ENCODE measurements at places on chromosomes 7 and 10.

DNA sequence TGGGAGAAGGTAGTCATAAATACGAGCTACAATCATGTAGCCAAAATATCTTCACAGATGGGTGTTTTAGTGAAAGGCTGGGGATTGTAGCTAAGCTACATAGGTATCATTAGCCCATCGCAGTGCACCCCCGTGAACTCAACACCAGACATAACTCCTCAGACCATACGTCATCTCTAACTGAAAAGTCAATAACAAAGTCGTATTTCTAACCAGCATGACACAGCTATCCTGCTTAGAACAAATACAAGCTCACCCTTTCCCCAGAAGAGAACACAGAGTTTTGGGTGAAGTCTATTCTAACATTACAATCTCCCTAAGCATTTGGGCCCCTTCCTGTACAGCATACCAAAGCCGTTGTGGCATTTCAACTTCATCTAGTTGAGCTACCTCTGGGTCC lies 636.6 kb upstream of the DPP6 start:
- DNase-seq, result no peak

- DNase-seq, result no peak
These were observed 106.2 kb downstream of the ABCC2 start for GRCh38 chr10:99888622-99889021.

- no peak for DNase-seq
These were observed 16.3 kb upstream of the TSPAN15 start for GRCh38 chr10:69434926-69435325.

GRCh38 chr7:8178353-8178752 lies 83.6 kb downstream of the ICA1 start:
- no peak for DNase-seq

DNA sequence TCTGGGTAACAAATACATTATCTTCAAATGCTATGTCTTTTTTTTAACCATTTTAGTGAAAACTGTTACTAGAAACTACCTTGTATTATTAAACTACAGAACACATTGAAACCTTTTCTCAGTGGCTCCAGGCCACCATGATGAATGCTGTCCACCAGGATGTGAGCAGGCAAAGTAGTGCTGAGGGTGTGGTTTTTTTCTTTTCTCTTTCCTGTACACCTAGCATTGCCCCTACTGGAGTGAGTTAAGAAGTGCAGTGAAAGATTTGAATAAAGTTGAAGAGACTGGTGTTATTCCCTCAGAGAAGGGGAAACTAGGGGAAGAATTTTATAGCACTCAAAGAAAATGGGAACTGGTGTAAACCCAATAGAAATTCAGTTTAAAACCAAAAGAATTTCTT lies 120.0 kb upstream of the SAMD8 start:
- no peak for DNase-seq

GRCh38 chr10:116873134-116873533 lies 23.8 kb downstream of the ENO4 start:
- DNase-seq, result no peak

GRCh38 chr7:121369462-121369861 lies 26.6 kb downstream of the FAM3C start:
- no peak for DNase-seq

DNA sequence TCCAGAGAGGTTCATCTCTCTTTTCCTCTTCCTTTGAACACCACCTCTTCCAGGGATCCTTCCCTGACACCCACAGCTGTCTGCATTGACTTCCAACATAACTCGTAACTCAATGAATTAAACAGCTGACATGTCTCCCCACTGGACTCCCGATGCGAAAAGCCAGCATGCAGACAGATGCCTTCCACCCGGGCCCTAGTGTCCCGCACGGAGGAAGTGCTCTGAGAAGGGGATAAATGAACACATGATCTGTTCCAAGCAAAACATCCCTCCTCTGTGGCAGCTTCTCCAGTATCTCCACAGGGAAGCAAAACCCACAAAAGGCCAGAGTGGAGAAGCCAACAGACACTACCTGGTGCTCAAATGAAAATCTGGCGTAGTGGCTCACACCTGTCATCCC lies 28.3 kb downstream of the OGDHL start:
- no peak for DNase-seq

DNA sequence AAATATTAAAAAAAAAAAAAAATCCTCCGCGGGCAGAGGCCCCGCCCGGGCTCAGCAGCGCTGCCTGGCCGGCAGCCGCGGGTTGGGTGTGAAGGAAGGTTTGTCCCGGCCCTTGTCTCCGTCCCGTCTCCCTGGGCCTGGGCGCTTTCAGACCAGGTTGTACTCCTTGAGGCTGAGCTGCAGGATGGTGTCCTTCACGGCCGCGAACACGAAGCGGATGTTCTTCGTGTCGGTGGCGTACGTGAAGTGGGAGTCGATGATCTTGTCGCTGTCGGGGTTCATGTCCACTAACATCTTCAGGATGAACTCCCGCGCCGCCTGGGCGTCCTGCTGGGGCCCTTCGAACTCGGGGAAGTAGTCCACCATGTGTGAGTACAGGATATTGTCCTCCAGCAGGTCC lies 123.7 kb upstream of the KCTD7 start:
- DNase-seq, result no peak

GRCh38 chr7:99340659-99341058 lies 15.0 kb downstream of the ARPC1A start:
- DNase-seq, result no peak

DNA sequence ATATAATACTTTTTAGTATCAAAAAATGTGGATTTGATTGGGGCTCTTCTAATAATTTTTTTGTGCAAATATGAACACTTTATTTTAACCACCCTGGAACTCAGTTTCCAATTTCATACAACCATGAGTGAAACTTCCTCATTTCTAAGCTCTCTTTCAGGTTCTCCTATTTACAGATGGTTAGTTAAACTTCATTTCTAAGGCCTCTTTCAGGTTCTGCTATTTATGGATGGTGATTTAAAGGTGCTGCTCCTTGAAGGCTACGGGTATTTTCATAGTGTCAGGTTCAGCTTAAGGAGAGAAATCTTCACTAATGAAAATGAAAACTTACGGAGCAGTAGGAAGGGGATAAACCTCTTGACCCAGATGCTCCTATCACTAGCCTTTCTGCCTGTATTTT lies 568.3 kb downstream of the KIF20B start:
- DNase-seq, result no peak

- no peak for DNase-seq
These were observed 59.6 kb downstream of the RUNDC3B start for GRCh38 chr7:87687653-87688254.

DNA sequence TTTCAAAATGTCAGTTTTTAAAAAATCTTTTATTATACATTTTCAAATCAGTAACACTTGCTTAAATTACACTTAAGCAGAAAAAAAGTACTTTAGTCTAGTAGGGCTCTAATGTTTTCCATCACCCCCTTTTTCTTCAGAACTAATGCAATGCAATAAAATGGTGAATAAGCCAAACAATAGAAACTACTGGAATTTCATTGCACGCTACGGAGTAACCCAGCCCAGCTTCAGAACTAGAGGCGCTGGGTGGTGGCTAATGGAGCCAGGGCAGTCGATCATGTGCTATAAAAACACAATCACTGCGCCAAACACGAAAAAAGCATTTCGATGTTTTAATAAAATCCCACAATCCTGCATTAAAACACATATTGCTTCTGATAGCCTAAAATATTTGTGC lies 59.9 kb upstream of the ODAD2 start:
- DNase-seq, result no peak

DNA sequence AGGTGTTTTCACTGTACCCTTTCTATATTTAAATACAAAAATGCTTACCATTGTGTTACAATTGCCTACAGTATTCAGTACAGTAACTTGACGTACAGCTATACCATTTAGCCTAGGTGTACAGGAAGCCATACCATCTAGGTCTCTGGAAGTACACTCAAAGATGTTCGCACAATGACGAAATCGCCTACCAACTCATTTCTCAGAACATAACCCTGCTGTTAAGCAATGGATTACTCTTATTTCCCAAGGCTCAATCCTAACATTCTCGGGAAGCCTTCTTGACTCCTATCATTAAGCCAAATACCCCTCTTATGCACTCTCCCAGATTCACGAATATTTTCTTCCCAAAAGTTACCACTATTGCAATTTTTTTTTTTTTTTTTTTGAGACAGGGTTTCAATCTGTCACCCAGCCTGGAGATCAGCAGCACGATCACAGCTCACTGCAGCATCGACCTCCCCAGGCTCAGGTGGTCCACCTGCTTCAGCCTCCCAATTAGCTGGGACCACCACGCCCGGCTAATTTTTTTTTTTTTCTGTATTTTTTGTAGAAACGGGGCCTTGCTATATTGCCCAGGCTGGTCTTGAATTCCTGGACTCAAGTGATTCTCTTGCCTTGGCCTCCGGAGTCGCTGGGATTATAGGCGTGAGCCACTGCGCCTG lies 1.5 kb downstream of the CWF19L1 start:
- no peak for DNase-seq

DNA sequence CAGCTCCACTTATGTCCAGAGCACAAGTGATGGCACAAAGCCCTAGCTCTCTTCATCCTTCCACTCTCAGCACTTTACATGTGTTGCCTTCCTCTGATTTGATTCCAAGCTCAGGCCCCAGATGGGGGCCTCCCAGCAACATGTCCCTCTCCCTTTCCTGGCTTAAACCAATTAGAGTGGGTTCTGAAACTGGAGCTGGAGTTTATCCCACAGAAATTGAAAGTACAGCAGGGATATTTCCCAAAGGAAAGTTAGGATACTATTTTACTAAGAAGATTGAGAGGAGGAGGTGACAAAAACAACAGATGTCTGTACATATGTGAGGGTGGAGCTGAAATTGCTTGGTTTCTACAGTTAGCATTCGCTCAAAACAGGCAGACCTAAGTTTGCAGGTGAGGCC lies 724.6 kb downstream of the AUTS2 start:
- no peak for DNase-seq

- no peak for DNase-seq
These were observed 67.5 kb downstream of the POU6F2 start for GRCh38 chr7:39045231-39045630.

- DNase-seq, result no peak
These were observed 36.0 kb downstream of the SLK start for GRCh38 chr10:104002911-104003310.

DNA sequence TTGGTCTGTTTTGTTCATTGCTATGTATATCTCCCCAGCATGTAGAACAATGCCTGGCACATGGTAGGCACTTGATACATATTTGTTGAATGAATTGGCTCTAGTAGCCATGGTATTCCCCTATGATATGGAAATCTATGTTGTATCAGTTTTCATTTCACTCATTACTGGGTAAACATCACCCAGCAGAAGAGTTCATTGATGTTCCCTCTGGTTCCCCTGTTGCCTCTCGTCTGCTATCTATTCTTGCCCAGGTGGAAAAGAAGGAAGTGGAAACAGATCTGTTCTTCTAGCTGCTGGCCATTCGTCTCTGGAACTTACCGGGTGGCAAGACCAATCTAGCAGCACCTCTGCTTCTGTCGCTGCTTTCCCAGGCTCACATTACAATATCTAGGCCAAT lies 71.5 kb downstream of the LRRC4 start:
- DNase-seq, result no peak

DNA sequence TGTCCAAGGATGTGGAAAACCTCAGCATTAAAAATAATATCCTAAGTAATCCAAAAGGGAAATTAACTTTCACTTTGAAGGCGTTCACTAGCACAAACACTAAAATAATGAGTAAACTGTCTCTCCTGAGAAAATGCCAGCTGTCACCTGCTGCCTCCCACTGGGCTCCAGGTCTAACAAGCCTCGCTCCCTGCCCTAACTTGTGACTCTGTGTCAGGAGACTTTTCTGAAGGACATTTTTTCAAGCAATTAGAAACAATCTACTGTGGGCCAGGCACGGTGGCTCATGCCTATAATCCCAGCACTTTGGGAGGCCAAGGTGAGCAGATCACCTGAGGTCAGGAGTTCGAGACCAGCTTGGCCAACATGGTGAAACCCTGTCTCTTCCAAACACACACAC lies 72.8 kb upstream of the GLCCI1 start:
- DNase-seq, result no peak

- no peak for DNase-seq
These were observed 99.2 kb downstream of the ATXN7L1 start for GRCh38 chr7:105776986-105777910.

- no peak for DNase-seq
These were observed 31.3 kb upstream of the STOX1 start for GRCh38 chr10:68795886-68796532.

DNA sequence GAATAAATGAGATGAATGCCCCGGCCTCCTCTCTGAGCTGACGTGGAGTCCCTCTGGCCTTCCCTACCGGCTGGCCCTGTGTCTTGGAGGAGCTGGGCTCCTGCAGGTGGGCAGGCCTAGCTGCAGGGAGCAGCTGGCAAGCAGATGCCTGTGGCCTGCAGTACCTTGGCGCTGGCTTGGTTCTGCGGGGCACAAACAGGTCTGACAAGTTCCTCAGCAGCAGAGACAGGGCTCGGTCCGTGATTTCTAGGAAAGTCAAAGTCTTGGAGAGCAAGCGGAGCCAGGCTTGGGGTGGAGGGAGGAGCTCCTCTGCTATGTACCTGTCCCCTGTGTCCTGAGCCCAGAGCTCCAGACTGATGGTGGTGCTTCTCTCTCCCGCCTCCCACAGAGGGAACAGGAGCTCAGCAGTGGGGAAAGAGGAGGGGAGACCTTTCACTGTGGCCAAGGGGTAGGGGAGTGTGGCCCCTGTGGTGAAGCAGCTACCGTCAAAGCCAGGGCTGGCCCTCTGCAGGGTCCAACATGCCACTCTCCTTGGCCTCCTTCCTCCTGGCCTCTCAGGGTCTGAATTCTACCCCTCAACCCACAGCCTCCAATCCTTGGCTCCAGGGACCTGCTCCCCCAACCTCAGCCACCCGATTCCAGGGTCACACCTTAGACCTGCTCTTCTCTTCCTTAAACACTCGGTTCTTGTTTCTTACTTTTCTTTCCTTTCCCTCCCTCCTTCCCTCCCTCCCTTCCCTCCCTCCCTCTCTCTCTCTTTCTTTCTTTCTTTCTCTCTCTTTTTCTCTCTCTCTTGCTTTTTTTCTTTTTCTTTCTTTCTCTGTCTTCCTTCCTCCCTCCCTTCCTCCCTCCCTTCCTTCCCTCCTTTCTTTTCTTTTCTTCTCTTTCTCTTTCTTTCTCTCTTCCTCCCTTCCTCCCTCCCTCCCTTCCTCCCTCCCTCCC lies 20.1 kb downstream of the MYL10 start:
- DNase-seq, result no peak

DNA sequence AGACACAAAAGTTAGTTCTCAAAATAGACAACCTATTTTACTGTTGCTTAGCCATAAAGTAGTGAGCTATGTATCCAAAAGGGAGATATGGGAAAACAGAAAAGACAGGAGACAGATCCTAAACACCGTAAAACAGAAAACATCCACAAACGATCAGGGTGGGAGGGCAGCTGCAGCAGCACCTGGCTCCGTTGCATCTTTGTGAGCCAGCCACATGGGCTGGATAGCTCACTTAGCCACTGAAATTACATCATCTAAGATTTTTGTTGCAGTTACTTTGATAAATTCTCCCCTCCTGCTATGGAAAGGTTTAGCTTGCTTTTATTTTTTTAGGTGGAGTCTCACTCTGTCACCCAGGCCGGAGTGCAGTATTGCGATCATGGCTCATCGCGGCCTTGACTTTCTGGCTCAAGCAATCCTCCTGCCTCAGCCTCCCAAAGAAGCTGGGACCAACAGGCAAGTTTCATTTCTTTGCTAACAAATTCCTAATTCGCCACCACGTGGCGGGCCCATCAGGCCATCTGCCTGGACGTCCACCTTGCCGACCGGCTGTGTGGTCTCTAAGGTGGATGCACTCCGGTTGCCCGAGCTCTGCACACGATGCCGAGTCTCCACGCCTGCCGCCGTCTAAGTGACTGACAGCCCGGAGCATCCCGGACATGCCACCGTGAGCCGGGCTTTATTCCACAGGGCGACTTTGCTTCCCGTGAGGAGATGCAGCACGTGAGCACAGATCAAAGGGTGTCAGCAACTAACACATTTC lies 159.8 kb downstream of the DIP2C start:
- no peak for DNase-seq

All from NCI-H1930 (cell line).